Stimulated activated CD4-positive, alpha-beta T cell treated with anti-CD3 and anti-CD28 coated beads, Interleukin-2, amount 100 ng/mL, for 24 hours (primary cell): ENCODE measurements at places on chromosomes 6 and 20.

DNA sequence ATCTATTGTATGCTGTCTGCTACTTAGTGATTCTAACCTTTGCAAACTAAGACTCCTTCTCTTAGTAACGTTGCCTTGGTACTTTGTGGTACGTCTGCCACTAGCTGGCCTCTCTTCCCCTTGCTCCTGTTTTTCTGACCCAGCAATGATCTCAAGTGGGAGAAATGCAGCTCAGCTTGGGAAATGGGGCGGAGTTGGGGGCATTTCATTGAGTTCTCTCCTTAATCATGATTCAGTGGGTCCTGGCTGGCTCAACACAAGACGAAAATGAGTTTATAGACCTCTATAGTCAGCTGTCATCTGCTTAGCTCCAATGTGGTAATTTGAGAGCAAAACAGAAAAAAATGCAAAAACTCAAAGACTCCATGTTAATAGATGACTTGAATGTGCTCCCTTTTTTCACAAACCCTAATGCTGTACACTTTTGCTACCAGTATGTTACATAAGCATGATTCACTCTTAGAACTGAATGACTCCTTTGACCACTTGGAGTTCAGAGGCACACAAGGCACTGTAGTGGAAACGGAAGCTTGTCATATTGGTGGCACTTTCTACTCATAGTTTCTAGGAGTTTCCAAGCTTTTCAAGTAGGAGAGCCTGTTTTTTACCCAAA, 55.3 kb upstream of the SOX4 start:
- no peak for DNase-seq

DNA sequence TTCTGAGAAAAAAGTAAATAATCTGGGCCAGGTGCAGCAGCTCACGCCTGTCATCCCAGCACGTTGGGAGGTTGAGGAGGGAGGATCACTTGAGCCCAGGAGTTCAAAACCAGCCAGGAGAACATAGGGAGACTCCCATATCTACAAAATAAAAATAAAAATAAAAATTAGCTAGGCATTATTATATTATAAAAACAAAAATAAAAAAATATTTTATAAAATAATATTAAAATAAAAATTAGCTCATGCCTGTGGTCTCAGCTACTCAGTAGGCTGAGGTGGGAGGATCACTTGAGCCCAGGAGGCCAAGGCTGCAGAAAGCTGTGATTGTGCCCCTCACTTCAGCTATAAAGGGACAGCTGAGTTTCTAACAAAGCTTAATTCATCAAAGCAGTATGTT, 362.9 kb downstream of the SMOC2 start:
- no peak for DNase-seq

DNA sequence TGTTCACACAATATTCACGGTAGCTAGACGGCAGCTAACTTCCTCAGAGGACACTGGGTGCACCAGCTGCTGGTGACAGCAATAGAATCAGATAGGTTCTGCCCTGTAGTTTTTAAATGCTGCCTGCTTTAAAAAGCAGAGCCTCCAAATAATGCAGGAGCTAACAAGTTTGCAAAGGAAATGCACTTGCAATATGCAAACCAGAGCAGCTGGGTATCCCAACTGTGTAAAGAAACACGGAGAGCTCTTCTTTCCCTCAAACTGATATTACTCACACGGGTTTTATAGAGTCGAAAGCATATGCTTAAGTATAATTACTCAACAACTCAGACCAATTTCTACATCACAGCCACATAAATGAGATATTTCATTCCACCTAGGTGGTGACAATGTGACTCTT, 432.7 kb downstream of the TFAP2A start:
- DNase-seq, result no peak

- no peak for DNase-seq
Observed at GRCh38 chr6:82507112-82507511, 143.5 kb downstream of the TPBG start.

DNA sequence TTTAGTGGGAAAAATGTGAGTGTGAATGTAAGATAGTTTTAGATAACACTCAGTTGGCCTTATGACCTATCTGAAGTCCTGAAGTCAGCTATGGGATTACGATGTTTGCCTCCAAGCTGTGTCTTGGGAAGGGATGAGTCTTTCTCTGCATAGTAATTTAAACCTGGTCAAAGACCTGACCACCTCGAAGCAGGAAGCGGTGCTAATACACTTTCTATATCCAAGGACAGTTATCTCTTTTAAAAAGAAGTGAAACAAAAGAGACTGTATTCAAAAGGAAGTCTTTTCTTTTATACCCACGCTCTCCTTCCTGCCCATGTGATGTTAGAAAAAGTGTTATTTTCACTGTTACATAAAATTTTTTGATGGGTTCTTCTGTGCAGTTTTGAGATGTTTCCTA, 94.9 kb downstream of the JARID2 start:
- no peak for DNase-seq

- no peak for DNase-seq
Observed at GRCh38 chr20:24059174-24059573, 70.6 kb upstream of the GGTLC1 start.

DNA sequence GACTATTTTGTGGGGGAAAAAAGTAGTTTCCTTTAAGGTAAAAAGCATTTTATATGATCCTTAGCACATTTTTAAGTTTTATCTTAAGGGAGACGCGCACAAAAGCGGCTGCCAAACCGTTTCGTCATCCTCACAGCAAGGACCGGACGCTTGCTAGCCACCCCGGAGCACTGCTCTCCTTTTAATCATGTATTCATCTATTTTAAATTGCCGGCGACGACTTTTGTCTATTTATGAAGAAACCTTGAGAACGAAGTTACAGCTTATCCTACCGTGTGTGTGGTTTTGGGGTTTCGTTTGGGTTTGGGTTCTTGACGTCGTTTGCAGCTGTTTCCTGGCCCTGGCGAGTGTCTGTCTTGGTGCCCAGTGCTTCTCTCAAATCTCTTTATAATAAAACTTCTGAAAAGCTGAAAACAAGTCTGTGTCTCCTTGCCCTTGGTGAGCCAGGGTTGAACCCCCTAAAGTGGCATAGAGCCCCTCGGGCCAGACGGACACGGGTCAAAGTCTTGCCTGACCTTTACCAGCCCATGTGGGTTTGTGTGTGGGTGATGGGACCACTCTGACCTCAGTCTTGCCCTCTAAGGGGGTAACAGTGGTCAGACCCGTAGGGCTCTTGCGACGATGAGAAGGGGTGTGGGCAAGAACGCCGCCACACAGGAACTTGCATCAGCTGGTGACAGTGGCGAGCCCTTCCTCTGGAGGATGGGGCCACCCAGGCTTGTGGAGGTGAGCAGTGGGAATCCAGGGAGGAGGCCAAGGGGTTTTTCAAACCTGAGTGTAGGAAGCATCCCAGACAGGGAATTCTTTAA, 117.6 kb downstream of the JPH2 start:
- peak; percentile 55 for DNase-seq

GRCh38 chr20:61664556-61665320, 400.9 kb downstream of the TAF4 start:
- no peak for DNase-seq

GRCh38 chr6:125258651-125259353, 43.0 kb downstream of the HDDC2 start:
- DNase-seq, result no peak

DNA sequence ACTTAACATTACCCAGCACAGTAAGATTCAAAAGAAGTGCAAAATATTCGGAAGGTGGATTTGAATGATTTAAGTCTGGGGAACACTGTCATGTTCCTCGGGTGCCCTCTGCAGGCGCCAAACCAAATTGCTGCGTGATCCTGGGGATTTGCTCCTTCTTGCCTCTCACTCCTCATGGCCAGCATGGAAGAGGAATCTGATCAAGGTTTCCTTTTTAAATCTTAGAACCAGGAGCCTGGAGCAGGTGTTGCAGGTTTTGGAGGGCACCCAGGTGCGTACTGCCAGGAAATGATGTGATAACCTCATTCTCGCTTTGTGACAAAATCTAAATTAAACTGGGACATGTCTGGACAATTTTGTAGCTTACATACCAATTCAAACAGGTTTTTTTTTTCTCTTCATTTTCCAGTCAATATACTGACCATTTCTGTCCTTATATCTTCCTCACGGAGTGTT, 8.1 kb upstream of the PFDN4 start:
- DNase-seq, result peak; percentile 78

DNA sequence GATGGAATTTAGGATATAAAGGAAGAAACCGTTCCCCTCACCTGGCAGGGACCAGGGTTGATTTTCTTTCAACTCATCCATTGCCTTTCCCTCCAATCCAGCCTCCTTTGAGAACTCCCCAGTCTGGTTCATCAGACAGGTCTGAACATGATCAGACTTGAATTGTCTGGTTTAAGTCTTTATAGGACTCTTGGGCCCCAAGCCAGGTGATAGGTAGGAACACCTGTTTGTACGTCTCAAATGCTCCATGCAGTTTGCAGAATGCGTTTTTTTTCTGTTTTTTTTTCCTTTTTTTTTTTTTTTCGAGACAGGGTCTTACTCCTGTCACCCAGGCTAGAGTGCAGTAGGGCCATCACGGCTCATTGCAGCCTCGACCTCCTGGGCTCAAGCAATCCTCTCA, 4.1 kb upstream of the CEP250 start:
- DNase-seq, result no peak

- DNase-seq, result no peak
Observed at GRCh38 chr20:53238121-53238660, 266.0 kb downstream of the TSHZ2 start.

DNA sequence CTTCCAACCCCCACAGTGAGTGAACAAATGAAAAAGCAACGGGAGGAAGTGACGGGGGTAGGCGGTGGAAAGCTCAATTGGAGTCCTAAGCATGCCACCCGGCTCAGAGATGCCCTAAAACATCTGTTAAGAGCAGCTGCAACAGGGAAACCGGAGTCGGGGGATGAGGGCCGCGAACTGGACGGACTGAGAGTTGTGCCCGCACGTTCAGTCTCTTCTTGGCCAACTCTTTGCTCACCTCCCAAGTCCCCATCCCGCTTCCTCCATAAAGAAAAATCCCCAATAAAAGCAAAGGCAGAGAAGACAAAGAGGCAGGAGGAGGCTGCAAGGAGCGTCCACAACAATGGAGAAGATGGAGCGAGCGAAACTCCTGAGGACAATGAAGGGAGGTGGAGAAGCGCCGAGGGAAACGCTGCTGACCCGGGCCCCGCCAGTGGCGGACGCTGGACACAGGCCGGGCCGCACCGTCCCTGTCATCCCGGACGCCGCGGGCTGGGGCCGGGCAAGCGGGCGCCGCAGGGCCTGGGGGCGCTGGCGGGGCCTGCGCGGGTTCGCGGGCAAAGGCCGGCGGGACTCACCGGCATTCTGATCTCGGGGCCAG, 600 bp downstream of the SEC63 start:
- DNase-seq, result peak; percentile 69

DNA sequence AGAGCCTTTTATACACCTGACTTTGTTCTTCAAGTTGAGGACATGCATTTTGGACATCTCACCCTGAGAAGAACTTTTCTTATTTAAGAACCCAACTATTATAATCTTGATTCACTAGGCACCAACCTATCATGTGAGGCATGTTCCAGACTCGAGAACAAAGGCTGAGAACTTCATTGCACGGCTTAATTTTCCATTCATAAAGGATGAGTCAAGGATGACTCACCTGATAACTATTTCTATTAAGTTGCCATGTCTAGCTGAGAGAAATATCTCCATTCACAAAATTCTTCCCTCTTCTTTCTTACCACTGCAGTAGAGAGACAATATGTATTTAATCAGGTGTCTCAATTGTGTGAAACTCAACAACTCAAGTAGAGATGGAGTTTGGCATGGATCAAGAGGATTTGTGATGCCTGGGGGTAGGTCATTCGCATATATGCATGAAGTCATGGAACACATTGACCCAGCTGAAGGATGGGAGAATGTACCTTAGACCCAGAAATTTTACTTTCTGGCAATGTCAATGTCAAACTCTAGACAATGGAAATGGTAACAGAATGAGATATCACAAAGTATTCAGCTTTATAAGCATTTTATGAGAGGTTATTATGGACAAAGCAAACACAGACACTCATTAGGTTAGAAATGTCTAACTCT, 208.7 kb upstream of the PRND start:
- no peak for DNase-seq

GRCh38 chr20:55888685-55889084, 116.6 kb downstream of the CBLN4 start:
- no peak for DNase-seq

- DNase-seq, result no peak
Observed at GRCh38 chr6:19410481-19410880, 426.7 kb upstream of the ID4 start.

DNA sequence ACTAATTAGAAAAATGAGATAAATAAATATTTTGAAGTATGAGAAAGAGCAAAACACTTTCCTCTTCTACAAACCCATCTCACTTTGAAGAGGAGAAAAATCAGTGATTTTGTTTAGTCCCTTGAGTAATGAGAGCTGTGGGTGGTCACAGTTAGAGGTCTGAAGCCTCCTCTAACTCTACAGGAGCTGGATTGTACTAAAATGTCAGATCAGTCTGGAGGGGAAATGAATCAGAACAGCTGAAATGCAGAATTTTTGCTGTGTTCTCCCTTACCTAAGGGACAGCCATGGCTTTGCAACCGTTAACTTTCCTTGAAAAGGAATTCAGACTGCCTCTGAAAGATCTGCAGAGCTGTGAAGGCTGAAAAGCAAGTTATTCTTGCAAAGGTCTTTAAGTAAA, 11.4 kb upstream of the RFPL4B start:
- no peak for DNase-seq

DNA sequence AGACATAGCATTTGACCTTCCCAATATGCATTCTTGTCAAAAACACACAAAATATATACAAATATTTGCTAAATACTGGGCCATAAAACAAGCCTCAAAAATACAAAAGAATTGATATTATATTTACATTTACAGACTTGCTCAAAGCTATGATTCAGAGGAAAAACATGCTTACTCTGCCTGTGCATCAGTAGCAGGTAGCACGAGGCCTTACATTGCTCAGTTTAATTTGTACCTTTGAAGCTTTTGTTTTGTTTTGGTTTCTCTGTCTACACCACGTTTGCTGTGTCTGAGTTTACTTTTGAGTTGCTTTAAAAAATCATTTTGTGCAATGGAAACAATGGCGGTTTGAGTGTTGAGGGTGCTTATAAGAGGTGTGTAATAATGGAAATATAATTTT, 99.3 kb downstream of the PHF3 start:
- no peak for DNase-seq

DNA sequence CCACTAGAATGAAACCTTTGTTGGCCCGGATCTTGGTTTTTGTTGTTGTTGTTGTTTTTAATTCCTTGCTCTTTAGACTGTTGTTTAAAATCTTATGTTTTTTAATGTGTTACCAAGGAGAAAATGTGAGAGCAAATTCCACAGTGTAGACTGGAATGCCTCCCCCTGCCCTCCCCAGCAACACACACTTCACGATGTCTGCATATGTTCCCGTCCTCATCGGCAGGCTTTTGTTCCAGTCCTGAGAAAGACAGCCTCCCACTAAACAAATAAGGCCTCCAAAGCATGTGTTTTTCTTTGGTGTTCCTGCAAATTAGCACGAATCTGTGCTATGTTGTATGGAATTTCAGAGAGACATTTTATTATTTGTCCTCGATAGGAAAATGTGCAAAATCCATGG, 263.3 kb upstream of the QKI start:
- DNase-seq, result no peak

- no peak for DNase-seq
Observed at GRCh38 chr6:52108128-52108527, 20.7 kb upstream of the PKHD1 start.
